Aorta (tissue), 5 donors: ENCODE measurements at places on chromosomes 16 and 17. TPM values are rescaled to one million over a fixed set of nuclear protein-coding genes. Genes with fewer than 3 reads are reported as not detected.

- no peak for DNase-seq
These were observed 2.3 kb downstream of the CCL4 start for GRCh38 chr17:36105781-36106492.

CDH3 gene
- not detected for polyA plus RNA-seq

DNA sequence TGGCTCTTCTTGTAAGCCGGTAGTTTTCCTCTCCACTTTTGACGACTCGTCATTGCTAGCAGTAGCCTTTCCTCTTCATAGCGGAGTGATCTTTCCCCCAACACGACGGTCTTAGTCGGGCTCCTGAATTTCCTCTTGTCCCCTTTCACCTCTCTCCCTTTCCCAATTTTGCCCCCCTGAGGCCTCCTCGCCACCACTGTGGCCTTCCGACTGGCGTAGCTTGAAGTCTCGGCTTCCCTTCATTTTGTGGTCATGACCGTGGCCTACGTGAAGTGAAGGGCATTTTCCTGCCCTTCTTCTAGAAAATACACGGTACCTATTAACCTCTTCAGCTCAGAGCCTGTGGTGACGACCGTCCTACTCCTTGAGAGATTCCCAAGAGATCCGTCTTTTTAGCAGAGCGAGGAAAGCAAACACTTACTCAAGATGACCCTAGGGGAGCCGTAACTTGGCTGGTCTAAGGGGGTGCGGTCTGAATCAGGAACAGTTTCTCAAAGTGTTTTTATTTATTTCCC lies 787 bp downstream of the PRKAR1A start:
- DNase-seq: no peak

DNA sequence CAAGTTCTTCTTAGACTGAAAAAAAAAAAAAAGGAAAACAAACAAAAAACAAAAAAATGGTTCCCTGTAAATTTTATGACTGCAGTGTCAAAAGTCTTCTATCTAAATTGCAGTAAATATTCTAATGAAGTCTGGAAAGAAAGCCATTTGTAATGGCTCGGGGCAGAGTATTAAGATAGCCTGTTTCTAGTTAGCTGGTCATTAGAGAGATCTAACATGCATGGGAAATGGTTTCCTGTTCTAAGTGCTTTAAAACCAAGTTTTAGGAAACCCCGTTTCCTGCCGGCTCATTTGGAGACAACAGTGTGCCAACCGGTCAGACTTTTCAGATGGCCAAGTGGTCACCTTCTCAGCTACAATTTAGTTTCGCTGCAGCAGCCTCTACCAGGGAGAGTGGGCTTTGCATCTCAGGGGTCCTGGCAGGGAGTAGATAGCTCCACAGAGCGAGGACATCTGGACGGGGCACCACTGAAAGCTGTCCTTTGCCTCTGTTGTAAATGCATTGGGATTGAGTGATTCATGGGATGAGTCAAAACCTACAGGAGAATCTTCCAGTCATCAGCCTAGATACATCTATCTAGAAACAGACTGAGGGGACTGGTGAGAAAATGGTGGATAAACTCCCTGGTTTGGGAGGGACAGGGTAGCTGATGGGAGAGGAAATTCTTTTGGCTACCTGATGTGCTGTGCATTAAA lies 473.2 kb upstream of the SALL1 start:
- no peak for DNase-seq

ITGB4 gene
- polyA plus RNA-seq: 13.9 TPM

DNA sequence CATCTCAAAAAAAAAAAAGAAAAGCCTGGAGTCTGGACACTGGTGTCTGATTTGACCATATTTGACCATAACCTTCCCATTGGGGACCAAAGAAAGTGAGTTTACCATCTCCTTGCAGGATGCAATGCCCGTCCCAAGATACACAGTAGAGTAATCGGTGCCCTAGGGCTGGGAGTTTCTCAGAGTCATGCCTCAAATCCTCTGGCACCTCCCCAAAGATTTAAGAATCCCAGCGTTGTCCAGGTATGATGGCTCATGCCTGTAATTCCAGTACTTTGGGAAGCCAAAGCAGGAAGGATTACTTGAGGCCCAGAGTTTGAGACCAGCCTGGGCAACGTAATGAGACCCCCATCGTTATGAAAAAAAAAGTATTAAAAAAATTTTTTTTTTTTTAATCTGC lies 5.0 kb downstream of the PITPNM3 start:
- no peak for DNase-seq

DNA sequence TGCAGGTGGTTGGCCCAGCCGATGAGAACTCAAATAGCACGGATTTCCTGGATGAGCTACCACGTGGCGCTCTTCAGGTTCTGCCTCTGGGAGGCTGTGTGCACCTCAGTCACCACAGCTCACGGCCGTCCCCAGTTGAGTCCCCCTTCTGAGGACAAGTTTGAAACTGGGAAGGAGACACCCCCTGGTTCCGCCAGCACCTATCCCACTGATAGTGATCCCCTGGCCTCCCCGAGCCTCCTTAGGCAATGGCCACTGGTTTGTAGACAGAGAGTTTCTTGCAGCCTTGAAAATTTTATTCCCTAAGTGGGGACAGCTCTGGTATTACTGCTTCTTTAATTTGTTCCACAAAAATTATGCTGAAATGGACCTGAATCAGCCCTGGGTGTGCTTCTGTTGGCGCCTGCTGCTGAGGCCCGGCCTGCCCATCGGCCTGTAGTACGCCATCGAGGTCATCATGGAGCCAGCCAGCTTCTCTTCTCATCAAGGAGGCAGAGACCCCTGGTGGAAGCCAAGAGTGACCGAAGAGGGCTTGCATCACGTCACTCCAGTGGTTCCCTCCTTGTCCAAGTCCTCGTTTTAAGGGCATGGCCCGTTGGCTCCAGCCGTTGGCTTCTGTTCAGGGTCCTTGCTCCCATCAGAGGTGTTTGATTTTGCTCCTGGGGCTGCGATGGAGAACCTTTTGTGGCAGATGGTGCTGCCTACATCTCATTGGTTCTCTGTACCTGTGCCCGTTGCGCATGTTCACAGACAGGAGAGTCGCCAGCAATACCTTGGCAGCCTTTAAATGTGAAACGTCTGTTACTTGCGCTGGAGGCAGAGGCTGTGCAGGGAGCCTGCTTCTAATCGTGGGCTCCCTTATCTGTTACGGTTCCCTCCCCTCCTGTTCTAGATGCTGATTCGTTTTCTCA lies 9.3 kb downstream of the SMCR8 start:
- DNase-seq: no peak
